ENCODE measurements at places on chromosomes 5 and 9.
A peak's percentile ranks its signal among the peaks of the same experiment; 100 is the strongest.

GRCh38 chr9:4799775-4800174 lies 7.0 kb downstream of the RCL1 start:
- DNase-seq, result no peak

GRCh38 chr5:138945421-138946240 lies 70.5 kb upstream of the LRRTM2 start:
- DNase-seq, result no peak

DNA sequence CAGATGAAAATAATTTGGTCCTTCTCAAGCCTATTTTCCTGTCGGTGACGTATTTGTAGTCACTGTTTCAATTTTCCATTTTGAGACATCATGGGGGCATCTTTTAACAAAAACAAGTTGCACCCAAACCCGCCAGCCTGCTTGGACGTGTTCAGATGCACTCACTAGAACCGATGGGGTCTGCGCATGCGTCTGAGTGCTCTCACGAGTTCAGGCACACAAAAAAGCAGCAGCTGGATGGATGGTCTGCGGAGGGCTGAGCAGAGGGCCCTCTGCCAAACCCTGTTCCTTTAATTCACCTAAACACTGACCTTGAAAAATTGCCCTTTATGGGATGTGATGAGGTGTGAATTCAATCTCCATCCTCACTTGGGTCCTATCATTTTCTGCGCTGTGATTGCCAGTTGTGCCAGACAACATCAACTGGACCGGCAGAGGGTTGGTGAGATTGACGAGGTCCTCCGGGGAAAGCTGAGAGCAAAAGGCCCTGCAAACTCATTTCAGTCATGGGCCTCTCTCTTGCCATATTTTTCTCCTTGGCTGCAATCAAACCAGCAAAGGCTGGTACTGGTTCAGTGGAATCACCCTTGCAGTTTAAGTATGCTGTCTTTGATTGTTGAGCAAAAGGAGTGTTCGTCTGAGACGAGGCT lies 251.9 kb downstream of the NFIB start:
- peak; percentile 99 for DNase-seq

- no peak for DNase-seq
Measured at GRCh38 chr9:68950689-68951088, 63.2 kb downstream of the PRKACG start.

DNA sequence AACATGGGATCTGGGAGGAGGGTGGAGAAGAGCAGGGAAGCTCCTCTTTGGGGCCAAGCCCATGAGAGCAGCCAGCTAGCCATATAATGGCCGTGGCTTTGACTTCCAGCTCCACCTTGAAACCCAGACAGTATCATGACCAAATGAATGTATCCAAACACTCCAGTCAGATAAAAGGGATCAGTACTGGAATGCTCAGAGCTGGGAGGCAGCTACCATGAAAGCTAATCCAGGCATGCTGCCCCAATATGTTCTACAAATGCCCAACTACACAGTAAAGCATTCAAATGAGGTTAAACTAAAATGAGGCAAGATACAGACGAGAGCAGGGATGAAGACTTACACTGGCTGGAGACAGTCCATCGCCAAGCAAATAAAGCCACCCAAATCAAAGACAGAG lies 69.4 kb downstream of the FRMD3 start:
- no peak for DNase-seq

GRCh38 chr5:157520911-157521703 lies 54.5 kb downstream of the ADAM19 start:
- no peak for DNase-seq

DNA sequence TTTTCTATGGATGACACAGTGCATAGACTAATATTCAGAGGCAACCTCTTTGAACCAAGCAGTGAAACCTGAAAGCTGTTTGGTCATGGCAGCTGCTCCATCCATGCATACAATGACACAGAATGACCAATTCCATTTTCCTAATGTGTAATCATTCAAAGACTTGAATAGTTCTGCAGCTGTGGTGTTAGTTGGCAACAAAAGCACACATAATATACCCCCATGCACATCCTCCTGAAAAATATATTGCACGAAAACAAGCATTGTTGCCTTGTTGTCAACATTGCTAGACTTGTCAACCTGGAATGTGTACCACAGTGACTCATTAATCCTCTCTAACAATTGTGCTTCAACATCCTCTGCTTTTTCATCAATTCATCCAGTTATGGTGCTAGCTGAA lies 71.0 kb upstream of the SEMA6A start:
- no peak for DNase-seq

GRCh38 chr5:180832638-180833068 lies 28.4 kb downstream of the ZFP62 start:
- no peak for DNase-seq

DNA sequence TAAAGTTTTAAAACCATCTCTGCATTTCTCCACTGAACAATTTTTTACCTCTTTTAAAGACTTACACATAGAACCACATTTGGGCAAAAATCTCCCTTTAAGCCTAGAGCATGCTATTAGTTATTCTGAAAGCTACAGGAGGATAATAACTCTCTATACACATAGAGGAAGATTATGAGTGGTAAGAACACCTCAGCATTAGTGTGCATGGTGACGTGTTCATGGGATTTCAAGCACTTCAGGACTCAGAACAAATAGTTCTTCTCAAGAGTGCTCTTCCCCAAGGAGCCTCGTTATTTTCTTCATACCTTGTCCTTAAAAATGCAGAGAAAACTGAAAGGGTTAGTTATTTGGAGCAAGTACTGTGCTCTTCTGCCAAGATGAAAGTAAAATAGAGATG lies 256.9 kb upstream of the TUSC1 start:
- no peak for DNase-seq

- no peak for DNase-seq
Measured at GRCh38 chr5:102961671-102962070, 158.3 kb downstream of the GIN1 start.

- no peak for DNase-seq
Measured at GRCh38 chr5:1164696-1165630, 36.4 kb upstream of the SLC6A19 start.

DNA sequence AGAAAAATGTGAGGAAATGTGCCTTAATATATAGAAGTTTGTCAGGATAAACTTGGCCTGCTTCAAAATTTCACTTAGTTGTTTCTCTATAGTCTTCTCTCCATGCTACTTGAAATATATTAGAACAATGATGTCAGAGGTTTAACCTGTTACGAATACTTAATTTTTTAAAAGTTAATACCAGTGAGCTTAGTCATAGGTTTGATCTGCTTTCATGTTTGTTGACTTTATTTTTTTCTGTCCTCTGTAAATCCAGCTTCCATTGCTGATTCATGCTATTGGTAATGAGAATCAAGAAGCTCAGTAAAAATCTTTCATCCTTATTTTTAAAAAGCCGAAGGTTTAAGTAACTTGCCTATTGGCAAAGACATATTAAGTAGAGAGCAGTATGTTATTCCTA lies 27.9 kb downstream of the BDP1 start:
- no peak for DNase-seq

DNA sequence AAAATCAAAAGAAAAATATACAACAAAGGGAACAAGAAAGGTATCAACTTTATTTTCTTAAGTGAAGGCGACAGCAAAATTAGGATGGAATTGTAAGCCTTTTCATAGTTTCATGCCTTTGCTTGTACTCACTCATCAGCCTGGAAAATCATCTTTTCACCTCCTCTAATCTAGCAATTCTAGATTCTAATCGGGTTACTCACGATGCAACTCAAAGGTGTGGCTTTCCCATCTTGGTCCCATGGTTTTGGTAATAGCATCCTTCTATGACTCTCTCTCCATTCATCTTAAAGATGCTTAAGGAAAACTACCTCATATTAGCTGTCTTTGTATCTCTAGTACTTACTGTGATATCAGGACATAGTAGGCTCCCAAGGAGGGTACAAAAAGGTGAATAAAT lies 30.5 kb downstream of the DNAH5 start:
- DNase-seq, result no peak

DNA sequence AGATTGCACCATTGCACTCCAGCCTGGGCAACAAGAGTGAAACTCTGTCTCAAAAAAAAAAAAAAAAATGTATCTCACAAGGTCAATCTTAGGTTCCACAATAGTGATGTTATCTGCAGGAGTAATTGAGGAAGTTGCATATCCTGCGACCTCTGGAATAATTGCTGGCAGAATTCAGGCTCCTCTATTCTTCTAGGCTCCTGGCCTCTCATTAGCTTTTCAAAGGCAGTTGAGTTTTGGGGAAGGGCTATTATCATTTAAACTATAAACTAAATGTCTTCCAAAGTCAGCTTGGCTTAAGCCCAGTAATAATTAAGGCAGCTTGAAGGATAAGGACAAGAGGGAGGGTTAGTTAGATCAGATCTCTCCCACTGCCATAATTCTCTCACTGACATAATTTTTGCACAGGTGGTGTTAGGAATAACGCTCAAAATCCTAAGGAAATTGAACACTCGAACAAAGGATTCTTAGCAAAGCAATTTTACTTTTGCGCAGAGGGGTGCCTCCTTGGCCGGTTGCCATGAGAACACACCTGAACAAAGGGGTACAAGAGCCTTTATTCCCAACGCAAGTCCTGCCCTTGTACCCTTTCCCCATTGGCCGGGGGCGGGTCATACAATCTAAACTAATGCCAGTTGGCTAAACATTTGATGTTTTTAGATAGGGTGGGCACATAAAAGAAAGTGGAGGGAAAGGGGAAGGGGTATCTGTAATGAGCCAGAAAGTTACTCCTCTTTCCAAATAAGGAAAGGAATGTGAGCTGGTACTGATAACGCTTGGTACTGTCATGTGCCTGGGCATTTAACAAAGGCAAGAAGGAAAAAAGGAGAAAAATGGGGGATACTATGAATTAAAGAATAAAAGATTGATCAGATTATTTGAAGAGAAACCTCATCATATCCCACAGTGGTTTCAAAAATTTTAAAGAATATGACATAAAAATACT lies 106.4 kb upstream of the CCNG1 start:
- no peak for DNase-seq

- DNase-seq, result no peak
Measured at GRCh38 chr5:9069650-9070049, 476.2 kb downstream of the SEMA5A start.

DNA sequence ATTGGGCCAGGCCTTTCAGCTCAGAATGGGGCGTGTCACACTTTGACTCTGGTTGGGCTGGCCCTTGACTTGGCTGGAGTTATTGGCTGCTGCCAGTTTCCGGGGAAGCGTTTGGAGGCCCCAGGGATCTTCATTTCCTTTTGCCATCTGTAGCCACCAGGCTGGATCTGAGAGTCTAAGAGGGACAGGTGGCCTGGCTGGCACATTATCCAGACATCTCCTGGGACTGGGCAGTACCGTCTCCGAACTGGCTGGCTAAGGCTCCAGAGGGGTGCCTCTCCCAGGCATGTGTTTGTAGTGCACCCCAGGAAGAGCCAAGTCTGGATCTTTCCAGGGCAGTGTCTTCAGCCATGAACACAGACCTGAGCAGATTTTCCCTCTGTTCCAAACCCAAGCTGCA lies 9.7 kb upstream of the JADE2 start:
- DNase-seq, result no peak

- no peak for DNase-seq
Measured at GRCh38 chr5:40651201-40651600, 28.5 kb upstream of the PTGER4 start.

DNA sequence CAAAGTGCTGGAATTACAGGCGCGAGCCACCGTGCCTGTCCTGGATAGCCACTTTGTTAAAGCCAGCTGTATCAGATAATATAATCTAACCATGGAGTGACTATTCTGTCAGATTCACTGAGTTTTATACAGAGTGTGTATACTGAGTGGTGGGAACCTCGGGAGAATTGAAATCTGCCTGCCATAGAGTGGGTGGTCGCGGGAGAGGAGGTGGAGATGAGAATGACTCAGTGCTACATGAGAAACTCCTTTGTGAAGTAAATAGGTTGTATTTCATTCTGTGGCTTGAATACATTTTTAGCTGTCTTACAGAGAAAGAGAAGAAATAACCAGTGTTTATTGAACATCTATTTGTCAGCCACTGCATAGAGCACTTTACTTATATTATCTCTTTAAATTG lies 26.4 kb downstream of the ATP6V0E1 start:
- DNase-seq, result no peak

- DNase-seq, result no peak
Measured at GRCh38 chr9:127330501-127330900, 65.9 kb downstream of the GARNL3 start.

Data from DMS79 treated with DMSO at 0.1 percent for 48 hours (cell line).